ENCODE measurements at places on chromosomes 6 and 20. TPM values are rescaled to one million over a fixed set of nuclear protein-coding genes. Genes with fewer than 3 reads are reported as not detected.

REM1 gene
- not detected for total RNA-seq

BPIFA1 gene
- total RNA-seq, result not detected

BPIFB2 gene
- not detected for total RNA-seq

DXO gene
- total RNA-seq, result 12.9 TPM

TAF11 gene
- 18.9 TPM for total RNA-seq

MLN gene
- not detected for total RNA-seq

EGFL8 gene
- 0.75 TPM for total RNA-seq

PXMP4 gene
- 4.5 TPM for total RNA-seq

BMP7 gene
- under 0.01 TPM for total RNA-seq

GPR63 gene
- 0.08 TPM for total RNA-seq

LY6G6D gene
- not detected for total RNA-seq

SYCP2 gene
- 0.70 TPM for total RNA-seq

UST gene
- 16.6 TPM for total RNA-seq

IL17A gene
- not detected for total RNA-seq

IFT52 gene
- total RNA-seq, result 49.6 TPM

RAMACL gene
- total RNA-seq, result 1.1 TPM

ELOVL4 gene
- total RNA-seq, result 3.1 TPM

POM121L2 gene
- not detected for total RNA-seq

PDYN gene
- total RNA-seq, result not detected

MTCH1 gene
- 309 TPM for total RNA-seq

TTLL9 gene
- total RNA-seq, result under 0.01 TPM

TSHZ2 gene
- 15.3 TPM for total RNA-seq

ACTR5 gene
- total RNA-seq, result 3.4 TPM

CLDN20 gene
- total RNA-seq, result not detected

POU5F1 gene
- total RNA-seq, result not detected

Data from smooth muscle cell of the coronary artery (primary cell).